ENCODE measurements at places on chromosomes 2 and 18.

DNA sequence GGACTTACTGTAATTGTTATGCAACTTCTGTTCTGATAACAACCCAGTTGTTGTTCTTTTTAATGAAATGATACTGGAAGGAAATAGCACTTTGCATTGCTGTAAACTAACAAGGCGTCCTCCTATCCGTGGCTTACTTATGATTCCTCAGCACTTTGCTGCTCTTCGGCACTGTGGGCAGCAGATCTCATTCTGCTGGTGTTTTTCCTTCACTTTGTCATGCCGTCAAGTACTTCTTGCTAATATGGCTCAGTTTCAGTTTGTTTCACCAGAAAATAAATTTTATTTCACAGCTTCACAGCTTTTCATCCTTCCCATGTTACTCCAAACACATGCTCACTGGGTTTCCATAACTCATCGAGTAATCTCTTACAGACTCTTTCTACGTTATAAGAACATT is 289.3 kb downstream of the MEIS1 start:
- no peak for DNase-seq

- no peak for DNase-seq
Observed at GRCh38 chr2:45301307-45302277, 292.3 kb upstream of the SIX2 start.

DNA sequence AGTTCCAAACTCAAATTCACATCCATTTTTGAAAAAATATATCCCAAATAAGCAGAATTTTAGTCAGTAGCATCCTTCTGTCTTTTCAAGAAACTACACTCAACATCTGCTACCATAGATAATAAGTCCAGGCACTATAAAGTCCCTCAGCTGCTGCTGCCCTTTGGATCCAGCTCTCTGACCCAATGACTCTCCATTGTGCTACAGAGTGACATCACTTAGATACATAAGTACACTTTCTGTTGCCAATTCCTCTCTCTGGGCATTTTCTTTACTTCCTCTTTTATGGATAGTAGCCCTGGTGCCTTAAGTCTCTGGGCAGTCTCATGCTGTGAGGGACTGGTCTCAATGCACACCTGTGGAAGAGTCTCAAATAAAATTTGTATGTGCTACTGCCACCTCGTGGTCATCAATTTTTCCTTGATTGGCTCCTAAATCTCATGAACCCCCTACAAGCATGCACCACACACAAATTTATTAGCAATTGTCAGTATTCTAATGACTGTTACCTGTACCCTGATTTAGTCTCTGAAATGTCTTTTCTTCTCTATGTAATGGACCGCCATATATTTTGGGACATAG is 219.2 kb downstream of the LRP1B start:
- peak; percentile 25 for DNase-seq

GRCh38 chr18:9043581-9043980 is 58.9 kb upstream of the NDUFV2 start:
- no peak for DNase-seq

- DNase-seq, result no peak
Observed at GRCh38 chr2:167933097-167933814, 314.1 kb downstream of the STK39 start.

DNA sequence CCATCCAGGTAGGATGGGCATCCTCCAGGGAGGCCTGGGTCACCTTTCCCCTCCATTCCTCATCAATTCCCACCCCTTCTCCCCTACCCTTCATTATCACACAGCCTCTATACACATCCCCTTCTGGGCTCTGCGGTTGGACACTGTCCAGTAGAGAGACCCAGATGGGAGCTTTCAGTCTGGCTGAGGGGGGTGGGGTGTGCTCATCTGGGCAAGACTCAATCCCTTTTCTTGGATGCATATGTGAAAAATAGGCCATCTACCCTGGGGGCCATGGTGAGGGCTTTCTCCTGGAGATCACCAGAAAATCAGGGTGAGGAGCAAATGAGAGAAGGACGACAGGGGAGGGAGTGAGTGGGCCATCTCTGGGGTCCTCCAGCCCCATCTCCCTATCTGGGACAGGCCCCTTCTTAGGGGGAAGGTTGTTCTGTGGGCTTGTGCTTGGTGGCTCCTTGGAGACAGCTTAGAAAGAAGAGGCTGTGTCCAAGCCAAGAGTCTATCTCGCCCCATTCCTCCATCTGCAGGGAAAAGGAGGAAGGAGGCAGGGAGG is 160.1 kb downstream of the DYSF start:
- DNase-seq, result no peak

GRCh38 chr18:35303610-35304009 is 13.6 kb upstream of the ZSCAN30 start:
- no peak for DNase-seq

- no peak for DNase-seq
Observed at GRCh38 chr2:80822999-80823398, 518.4 kb upstream of the LRRTM1 start.

DNA sequence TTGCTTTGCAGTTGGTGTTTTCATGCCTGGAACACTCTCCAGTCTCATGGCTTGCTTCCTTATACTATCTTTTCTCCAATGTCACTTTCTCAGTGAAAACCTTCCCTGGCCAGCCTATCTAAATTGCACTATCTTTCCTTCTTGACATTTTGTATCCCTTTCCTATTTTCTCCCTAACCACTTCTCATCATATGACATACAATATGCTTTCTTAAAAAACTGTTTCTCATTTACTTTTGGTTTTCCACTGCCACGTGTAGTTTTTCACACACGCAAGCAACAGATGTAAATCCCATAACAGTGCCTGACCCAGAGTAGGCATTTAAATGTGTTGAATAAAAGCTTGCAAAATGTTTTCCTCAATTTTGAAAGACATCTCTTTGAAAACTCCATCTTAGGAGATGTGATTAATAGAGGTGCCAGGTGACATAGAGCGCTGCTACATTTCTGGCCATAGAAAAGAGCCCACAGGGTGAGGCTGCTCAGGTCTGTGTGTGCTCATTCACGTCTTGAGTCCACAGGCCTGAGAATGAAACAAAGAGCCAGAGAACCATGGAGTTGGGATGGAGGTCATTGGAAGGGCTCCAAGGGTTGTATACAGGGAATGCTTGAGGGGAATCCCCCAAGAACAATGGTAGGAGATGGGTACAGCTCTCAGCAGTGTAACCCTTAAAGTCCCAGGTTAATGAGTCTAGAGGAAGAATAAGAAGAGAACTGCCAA is 12.7 kb downstream of the ZNF24 start:
- peak; percentile 34 for DNase-seq

- no peak for DNase-seq
Observed at GRCh38 chr2:30801821-30802455, 5.3 kb downstream of the CAPN13 start.

DNA sequence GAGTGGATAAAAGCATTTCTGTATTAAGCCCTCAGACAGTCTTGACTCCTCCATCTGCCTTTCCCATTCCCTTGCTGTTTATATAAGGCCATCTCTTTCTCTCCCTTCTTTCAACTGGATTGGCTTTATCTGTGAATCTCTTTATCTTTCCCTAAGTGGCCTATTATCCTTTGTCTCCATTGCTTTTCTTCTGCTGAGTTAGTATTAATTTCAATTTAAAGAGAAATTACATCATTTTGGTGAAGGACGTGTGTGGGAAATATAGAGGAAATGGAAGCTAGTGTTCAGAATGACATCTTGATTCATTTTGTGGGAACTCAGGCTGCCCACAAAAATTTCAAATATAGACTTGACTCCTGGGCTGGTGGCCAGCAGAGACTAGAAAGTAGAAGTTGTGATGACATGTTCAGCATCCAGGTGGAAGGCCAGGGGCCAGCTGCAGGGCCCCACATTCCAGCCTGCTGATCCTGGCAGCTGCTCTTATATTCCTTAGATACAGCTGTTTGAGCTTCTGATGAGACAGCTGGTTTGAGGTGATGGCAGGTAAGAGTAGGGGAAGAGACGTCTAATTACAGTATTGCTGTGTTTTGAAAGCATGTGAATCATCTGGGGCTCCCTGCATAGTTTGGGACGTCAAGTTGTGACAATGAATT is 52.3 kb downstream of the DIS3L2 start:
- peak; percentile 73 for DNase-seq

DNA sequence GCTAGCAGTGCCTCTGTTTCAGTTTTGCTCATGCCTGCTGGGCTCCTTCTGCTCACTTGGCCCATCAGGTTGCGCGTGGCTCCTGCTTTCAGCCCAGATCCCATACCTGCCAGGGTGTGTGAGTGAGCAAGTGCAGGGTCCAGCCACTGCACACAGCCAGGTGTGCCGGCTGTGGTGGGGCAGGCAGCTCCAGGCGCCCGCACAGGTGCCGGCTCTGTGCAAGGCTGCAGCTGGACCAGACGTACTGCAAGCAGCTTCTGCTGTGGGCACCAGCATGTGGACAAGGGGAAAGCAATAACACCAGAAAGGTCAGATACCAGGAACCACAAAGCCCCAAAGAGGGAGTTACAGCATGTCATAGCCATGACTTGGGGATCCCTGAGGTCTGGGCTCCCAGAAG is 5.6 kb upstream of the PCARE start:
- no peak for DNase-seq

DNA sequence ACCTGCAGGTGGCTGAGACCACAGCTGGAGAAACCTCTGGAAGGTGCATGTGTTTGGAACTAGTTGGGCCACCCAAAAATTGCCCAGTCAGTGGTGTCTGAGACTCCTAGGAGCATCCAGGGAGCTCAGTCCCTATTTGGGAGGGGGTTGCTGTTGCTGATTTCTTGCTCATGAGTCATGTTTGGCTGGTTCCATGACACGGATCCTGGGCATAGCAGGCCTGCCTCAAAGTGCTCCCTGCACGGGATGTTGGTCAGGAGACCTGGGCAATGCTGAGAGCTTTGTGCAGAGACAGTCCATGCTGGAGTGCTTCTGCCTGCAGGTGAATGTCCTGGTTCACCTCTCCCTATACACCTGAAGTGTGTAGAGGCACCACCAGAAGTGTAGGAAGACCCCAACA is 194.2 kb downstream of the GLI2 start:
- no peak for DNase-seq

DNA sequence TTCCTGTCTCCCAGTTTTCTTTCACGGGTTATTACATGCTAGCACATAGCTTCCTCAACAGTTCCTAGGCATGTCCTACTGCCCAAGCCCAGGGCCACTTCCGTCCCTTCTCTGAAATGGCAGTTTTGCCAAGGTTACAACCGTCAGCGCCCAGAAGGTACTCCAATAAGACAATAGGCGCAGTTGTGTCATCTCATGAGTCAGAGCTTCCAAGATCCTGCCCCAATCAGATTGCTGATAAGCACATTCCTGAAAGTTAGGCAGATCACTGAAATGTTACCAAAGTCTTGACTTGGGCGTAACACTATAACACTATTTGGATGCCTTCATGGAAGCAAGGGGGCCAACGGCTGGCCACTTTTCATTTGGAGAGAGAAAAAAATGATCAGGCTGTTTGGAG is 34.2 kb downstream of the GKN2 start:
- peak; percentile 40 for DNase-seq

- DNase-seq, result no peak
Observed at GRCh38 chr2:147639891-147640290, 204.9 kb upstream of the ACVR2A start.

DNA sequence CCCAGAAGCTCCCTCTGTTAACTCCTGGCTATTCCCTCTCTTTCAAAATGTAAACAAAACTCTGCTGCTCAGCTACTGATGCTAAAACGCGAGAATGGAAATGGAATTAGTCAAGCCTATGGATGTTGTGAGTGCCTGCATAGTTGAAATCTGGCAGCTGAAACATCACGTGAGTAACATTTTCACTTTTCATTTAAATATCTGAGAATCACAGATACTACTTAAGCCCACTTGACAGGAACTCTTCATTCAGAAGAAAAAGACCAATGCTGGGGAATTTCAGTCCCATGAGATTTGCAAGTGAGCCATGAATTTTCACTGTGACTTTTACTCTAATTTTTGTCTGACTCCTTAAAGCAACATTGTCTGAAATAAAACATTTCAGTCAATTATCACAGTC is 215.3 kb upstream of the SESTD1 start:
- no peak for DNase-seq

GRCh38 chr2:130385709-130386108 is 29.9 kb downstream of the PTPN18 start:
- no peak for DNase-seq

DNA sequence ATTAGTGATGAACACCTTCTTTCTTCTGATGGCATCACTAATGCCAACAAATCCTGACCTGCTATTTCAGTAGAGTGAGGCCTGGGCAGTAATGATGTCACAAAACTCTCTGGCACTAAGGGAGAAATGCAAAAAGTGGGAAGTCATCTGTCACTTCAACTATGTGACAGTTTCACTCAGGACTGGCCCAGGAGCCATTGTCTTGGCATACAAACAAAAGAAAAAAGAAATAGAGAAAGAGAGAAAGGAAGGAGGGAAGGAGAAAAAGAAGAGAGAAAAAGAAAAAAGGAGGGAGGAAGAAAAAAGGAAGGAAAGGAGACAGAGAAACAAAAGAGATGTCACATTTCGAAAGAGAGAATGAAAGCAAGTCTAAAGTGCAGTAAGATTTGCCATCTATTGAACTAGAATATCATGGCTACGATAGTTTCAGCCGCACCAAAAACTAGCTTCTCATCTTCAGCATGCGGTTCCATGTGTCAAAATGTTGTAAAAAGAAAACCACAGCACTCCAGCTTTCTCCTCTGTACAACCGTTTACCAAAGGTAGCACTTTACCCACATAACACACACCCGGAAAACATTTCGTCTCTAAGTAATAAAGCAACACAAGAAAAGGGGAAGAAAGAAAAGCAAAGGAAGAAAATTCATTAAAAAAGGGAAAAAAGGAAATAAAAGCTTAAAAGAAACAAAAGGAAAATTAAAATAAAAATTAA is 50.1 kb downstream of the CD226 start:
- no peak for DNase-seq

DNA sequence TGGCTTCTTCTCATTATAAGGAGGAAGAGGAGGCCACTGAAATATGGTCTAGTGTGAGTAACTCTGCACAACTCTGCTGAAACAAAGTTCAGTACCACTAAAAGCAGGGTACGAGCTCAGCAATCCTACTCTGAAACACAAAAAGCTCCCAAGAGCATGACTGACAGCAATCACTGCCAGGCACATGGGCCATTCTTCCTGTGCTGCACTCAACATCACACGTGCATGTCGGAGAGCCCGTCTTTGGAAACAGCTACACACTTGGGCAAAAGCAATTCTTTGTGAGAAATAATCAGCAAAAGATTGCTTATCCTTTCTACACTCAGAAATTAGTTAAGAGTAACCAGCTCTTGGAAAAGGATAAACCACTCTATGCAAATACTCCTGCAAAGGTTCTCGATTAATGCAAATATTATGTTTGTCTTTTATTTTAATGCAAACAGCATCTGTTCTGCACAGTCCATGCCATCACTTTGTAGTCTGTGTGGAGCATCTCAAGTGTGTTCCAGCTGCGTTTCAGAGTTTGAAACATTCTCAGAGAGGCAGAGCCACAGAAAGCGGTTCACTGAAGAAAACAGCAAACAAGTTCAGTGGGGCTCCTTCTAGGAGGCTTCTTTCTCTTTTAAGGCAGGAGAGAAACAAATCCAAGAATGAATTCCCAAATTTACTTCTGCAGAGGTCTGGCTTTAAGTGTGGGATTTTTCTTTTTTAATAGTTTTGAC is 145.0 kb downstream of the HDAC4 start:
- no peak for DNase-seq

DNA sequence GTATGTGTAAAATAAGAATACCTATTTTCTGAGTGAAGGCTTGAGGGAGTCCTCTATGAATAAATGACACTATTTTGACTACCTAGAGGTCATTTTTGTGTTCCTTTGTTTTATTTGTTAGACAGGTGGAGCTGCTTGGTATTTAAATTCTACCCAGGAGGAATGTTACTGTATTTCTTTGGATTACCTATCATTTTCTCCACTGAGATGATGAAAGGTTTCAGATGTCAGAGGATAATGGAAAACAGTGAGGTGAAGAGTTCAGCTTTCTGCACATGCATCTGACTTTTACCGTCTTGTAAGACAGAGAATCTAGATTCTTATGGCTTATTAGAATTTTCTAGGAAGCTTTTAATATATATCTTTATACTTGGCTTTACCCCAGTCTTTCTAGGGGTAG is 689.8 kb upstream of the NXPH2 start:
- DNase-seq, result no peak
